ENCODE measurements at places on chromosomes 16 and 17. TPM values are rescaled to one million over a fixed set of nuclear protein-coding genes. Genes with fewer than 3 reads are reported as not detected.

Gene CCL4L2
- not detected for total RNA-seq

Gene ALDH3A1
- not detected for total RNA-seq

Gene BCL6B
- total RNA-seq, result not detected

Gene PRSS36
- total RNA-seq, result 1.3 TPM

Gene NPIPA2
- total RNA-seq, result not detected

Gene NUDT16L1
- total RNA-seq, result 37.4 TPM

Gene ABCC12
- not detected for total RNA-seq

Gene TPSG1
- total RNA-seq, result not detected

Gene ATP1B2
- not detected for total RNA-seq

Gene NT5M
- total RNA-seq, result 38.7 TPM

Gene PRCD
- total RNA-seq, result 5.8 TPM

Gene CFAP97D1
- total RNA-seq, result not detected

Gene PRR15L
- total RNA-seq, result 3.5 TPM

Gene HBZ
- not detected for total RNA-seq

Gene OR4D1
- total RNA-seq, result not detected

Gene SLC5A11
- total RNA-seq, result not detected

Gene SMPD3
- not detected for total RNA-seq

Gene PIRT
- total RNA-seq, result not detected

Gene TBX6
- total RNA-seq, result 0.07 TPM

Gene ATP6V0C
- 32.4 TPM for total RNA-seq

Gene DCXR
- 93.1 TPM for total RNA-seq

Gene INCA1
- total RNA-seq, result not detected

Gene FOXL1
- 11.6 TPM for total RNA-seq

Gene MMP28
- not detected for total RNA-seq

Gene HIGD1B
- total RNA-seq, result not detected

Gene TMEM100
- not detected for total RNA-seq

Gene KRT222
- total RNA-seq, result not detected

Gene FLII
- total RNA-seq, result 531 TPM

Gene MYOCD
- total RNA-seq, result 2.2 TPM

Gene CYB561
- total RNA-seq, result 18.0 TPM

Gene NOL3
- total RNA-seq, result 39.4 TPM

Gene DHX58
- 4.6 TPM for total RNA-seq

Gene RAB11FIP4
- total RNA-seq, result 9.1 TPM

Gene IL34
- 0.86 TPM for total RNA-seq

Gene CHST6
- 2.2 TPM for total RNA-seq

Gene HS3ST6
- not detected for total RNA-seq

Gene NPIPB5
- 19.9 TPM for total RNA-seq

Gene WFIKKN1
- total RNA-seq, result 0.07 TPM

Gene DHRS11
- total RNA-seq, result 13.2 TPM

Gene SGCA
- not detected for total RNA-seq

Gene TP53TG3B
- not detected for total RNA-seq

Gene TNRC6C
- total RNA-seq, result 5.3 TPM

Gene ABHD15
- 11.3 TPM for total RNA-seq

Gene SCIMP
- not detected for total RNA-seq

Gene CACNG5
- total RNA-seq, result not detected

Gene ESRP2
- total RNA-seq, result 26.7 TPM

Gene CCL14
- total RNA-seq, result not detected

Gene ADCY9
- total RNA-seq, result 6.8 TPM

Gene P3H4
- 55.5 TPM for total RNA-seq

Gene PLA2G10
- 0.22 TPM for total RNA-seq

Gene BLMH
- 16.8 TPM for total RNA-seq

Gene STARD3
- 40.7 TPM for total RNA-seq

Data from epithelial cell of proximal tubule (primary cell).